ENCODE measurements at places on chromosomes 12 and 14.

DNA sequence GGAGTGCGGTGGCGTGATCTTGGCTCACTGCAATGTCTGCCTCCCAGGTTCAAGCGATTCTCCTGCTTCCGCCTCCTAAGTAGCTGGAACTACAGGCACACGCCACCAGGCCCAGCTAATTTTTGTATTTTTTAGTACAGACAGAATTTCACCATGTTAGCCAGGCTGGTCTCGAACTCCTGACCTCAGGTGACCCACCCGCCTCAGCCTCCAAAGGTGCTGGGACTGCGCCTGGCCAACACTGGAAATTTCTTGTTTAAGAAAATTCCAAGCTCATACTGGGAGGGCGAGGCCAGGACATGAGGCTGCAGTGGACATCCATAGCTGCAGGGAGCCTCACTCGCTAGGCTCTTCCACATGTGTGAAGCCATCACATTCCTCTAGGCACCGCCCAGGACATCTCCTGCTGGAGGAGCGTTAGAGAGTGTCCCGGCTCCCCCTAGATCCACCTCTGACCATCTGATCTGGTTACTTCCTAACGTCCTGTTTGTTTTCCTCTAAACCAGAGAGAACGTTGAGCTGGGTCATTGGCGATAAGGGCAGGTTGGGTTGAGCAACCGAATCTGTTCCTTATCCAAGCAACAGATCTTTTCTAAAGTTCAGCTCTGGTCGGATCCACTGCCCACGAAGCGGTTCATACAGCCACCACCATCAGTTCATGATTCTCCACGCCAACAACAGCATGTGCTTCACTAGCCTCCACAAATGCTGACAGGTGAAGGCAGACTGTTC is 108.2 kb upstream of the MED13L start:
- no peak for DNase-seq

- no peak for DNase-seq
Observed at GRCh38 chr12:6960593-6961277, 9.6 kb downstream of the PTPN6 start.

GRCh38 chr14:80446356-80446755 is 235.1 kb upstream of the DIO2 start:
- DNase-seq = no peak

- DNase-seq = no peak
Observed at GRCh38 chr14:23172574-23172973, 10.9 kb downstream of the SLC7A8 start.

GRCh38 chr14:87754520-87755223 is 238.3 kb downstream of the GALC start:
- no peak for DNase-seq

DNA sequence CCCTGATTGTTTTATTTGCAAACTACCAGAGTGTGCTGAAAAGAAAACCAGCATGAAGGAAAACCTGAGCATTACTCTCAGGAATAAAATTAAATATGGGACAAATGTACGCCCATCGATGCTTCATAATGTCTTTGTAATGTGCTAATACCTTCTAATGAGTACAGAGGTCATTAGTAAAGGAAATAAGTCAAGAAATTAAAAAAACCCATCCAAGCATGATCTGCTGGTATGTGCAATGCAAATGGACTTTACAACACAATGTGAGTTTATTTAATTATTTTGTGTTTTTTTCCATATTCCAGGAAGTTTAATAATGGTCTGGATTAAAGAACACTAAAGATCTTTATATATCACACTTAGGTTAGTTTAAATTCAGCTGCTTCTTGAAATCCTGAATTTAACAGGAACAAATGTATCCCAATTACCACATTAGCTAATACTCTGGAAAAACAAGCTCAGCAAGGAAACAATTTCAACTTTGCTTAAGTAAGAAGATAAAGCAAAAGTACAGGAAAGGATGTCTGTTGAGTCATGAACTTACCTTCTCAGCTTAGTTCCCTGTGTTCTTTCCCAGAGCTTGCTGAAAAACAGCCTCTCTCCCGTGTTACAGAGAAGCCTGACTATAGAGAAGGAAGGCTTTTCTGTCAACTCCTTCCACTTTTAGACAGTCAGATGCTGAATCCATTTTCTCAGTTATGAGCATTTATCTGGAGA is 179.3 kb upstream of the TMEM260 start:
- DNase-seq = no peak

DNA sequence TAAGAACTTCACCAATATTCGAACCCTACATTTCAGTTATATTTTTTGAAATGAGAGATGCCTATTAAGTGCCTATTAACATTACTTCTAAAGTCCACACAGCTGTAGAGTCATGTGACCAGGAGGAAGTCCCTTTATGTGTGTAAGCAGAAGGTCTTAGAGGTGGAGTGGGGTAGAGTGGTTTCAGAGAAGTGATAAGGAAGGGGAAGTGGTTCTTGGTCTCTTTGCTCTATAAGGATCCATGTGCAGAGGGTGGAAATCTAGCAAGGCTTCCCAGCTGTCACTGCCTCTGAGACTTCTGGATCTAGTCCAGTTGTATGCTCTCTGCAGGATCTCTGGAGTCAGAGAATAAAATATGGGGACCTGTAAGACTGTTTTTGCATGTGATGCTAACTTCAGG is 673.9 kb downstream of the FLRT2 start:
- no peak for DNase-seq

DNA sequence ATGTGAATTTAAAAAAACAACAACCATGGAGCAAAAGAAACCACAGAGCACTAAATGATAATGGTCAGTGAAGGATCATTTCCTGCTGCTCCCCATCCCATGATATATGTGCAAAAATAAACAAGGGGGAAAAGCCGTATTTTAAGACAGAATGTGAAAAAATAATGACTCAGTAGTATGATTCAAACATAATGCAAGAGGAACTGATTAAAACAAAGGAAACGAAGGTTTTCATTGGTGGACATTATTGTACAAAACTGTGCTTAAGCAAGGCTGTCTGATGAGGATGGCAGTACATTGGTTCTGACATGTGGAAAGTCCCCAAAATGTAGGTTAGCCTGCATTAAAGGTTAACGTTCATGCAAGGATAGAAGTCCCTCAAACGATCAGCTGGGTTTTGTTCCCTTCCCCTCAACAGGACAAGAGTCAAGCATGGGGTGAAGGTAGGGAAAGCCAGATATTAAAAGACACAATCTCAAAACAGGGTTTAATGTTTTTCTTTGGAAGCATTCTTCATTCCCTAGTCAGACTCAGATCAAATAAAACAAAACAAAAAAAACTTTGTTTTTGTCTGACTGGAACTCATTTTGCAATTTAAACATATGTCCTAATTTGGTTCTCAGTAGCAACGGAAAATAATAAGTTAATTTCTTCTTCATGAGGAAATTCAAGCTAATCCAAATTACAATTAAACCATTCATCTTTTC is 26.3 kb upstream of the PTGDR start:
- DNase-seq = no peak

- DNase-seq = no peak
Observed at GRCh38 chr12:115440438-115440837, 756.5 kb upstream of the TBX3 start.

DNA sequence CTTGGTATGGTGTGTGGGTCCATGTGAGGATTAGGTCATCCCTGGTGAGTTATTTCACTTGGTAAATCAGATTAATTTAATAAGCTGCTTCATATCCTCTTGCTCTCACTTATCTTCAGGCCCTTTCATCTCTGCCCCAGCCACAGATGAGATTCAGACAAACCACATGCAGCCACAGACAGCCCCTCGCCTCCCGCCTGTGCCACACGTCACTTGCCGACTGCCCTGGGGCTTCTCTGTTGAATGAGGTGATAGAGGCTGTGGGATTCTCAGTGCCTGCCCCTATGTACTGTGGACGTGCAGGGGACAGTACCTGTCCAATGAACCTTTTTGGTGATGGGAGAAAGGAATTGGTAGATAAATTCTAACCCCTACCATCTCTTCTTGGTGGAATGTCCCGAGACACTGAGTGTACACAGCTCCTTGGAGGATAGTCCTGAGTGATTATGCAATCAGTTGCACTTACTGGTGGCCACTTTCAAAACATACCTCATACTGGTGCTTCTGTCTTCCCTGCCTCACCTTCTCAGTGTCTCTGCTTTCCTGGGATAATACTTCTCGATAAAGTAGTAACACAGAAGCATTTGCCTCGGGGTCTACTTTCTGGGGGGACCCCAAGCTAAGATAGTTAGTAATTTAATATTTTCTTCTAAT is 248.7 kb downstream of the TTC6 start:
- no peak for DNase-seq

GRCh38 chr14:22386924-22387775 is 201.9 kb downstream of the DAD1 start:
- no peak for DNase-seq

- no peak for DNase-seq
Observed at GRCh38 chr12:127245437-127245836, 1021.5 kb upstream of the TMEM132C start.

All from vagina (tissue), 2 donors.